ENCODE measurements at places on chromosomes 4 and X. TPM values are rescaled to one million over a fixed set of nuclear protein-coding genes. Genes with fewer than 3 reads are reported as not detected.

GRCh38 chrX:132114607-132115006 is 13.2 kb downstream of the FRMD7 start:
- no peaks in the 10 kb centered on the region for H3K4me1 ChIP-seq
- no peak overlapping the region for H3K27ac ChIP-seq
- no peaks in the 10 kb centered on the region for H3K36me3 ChIP-seq

- no peaks in the 10 kb centered on the region for H3K27me3 ChIP-seq
- no peak overlapping the region for H3K4me3 ChIP-seq
- H3K27ac ChIP-seq: no peak overlapping the region
- no peak for DNase-seq
- H3K36me3 ChIP-seq: no peaks in the 10 kb centered on the region
Measured at GRCh38 chrX:14026121-14026520, 3.6 kb downstream of the GEMIN8 start.

SYNPO2 gene
- total RNA-seq: 4.3 TPM

DNA sequence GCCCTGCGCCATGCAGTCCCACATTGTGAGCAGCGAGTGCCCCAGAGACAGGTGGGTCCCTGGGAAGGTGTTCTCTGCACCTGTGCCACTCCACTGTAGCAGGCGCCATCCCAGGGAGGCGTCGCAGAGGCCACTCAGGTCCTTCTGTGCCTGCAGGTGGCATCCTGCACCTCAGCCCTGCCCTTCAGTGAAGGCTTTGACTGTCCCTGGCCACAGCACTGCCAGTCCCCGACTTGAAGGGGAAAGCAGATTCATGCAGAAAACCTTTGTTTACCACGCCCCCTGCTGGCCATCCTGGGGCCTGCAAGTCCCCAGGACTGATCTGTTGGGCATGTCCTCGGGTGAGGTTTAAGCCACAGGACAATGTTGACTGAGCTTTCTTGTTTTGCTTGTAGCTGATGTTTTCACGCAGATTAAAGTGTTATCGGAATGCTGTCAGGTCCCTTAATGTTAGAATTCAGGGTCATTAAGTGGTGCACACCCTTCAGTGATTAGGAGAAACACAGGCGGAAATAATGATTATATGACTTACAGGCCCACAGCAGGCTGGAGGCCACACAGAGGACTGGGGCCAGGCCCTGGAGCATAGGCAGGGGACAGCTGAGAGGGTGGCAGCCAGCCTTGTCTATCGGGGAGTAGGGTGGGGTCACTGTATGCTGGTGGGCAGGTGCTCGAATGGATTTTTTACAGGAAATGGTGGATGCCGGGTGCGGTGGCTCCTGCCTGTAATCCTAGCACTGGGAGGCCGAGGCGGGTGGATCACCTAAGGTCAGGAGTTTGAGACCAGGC is 5.0 kb downstream of the TACC3 start:
- peak; percentile 73 for DNase-seq
- H3K27ac ChIP-seq: no peak overlapping the region
- peaks cover 21% of the 10 kb centered on the region for H3K4me1 ChIP-seq
- H3K27me3 ChIP-seq: no peaks in the 10 kb centered on the region
- 0 out of 2 replicates have a peak, but pooled peaks cover 4% of the 10 kb centered on the region for H3K36me3 ChIP-seq
- no peak overlapping the region for H3K4me3 ChIP-seq

DNA sequence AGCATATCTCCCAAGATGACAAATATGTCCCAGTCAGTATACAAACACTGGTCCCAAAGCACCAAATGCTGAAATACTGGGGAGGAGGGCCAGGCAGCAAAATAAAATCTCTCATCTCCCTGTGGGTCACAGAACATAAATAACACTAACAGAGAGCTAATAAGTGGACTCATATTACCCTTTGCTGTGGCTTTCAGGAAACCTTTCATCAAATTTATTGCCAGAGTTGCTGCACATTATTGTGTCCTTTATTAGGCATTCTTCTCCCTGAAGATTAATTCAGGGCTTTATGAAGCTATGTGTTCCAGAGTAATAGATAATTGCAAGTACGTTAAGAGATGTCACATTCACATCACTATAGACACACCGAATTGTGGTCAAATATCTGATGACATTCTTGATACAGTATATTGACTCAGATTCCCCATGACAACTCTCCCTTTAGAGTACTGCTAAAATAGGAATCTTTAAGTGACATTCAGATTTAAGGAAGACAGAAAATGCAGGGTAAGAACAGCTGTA is 124.1 kb upstream of the PRR32 start:
- no peaks in the 10 kb centered on the region for H3K36me3 ChIP-seq
- H3K4me3 ChIP-seq: no peak overlapping the region
- no peak overlapping the region for H3K27ac ChIP-seq
- no peaks in the 10 kb centered on the region for H3K4me1 ChIP-seq

PAGE2B gene
- not detected for total RNA-seq

GPR50 gene
- not detected for total RNA-seq

DNA sequence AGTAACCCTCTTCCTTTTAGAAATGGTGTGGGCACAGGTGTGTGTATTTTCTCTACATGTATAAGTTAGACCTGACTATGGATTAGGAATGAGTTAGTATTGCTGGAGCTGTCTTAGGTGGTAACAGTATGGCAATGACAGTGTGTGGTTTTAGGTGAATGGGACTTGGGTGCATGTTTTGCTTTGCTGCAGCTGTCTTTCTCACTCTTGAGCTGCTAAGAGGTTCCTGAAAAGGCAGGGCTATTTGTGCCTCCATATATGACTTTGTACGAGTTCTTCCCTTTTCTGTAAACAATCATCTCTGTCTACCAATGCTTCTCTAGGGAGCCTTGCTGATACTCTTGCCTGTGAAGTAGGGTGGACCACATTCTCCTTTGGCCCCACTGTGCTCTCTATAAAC is 234.8 kb upstream of the HHIP start:
- no peaks in the 10 kb centered on the region for H3K4me1 ChIP-seq
- H3K27me3 ChIP-seq: no peaks in the 10 kb centered on the region
- no peak overlapping the region for H3K4me3 ChIP-seq
- H3K36me3 ChIP-seq: no peaks in the 10 kb centered on the region

DNA sequence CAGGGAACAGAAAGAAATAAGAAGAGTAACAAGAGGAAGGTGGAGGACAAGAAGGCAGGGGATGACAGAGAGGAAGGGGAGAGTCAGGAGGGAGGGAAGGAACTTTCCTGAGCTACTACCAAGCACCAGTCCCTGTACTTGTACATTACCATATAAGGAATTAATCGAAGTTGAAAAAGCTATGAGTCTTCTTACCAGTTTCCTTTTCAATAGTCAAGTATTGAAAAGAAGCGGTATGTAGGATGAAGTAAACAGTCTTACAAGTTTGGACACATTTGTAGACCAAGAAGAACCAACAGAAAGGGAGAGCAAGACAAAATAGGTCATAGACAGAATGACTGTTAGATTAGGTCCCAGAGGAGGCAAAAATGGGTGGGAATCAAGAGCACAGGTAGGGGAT is 629.7 kb upstream of the DIPK2B start:
- no peaks in the 10 kb centered on the region for H3K27me3 ChIP-seq
- H3K4me1 ChIP-seq: no peaks in the 10 kb centered on the region
- H3K27ac ChIP-seq: no peak overlapping the region
- no peak overlapping the region for H3K4me3 ChIP-seq

- peak; percentile 69 for DNase-seq
- no peaks in the 10 kb centered on the region for H3K27me3 ChIP-seq
- H3K27ac ChIP-seq: no peak overlapping the region
Measured at GRCh38 chrX:136577552-136577951, 45.5 kb downstream of the VGLL1 start.

F9 gene
- not detected for total RNA-seq

PDLIM3 gene
- 0.25 TPM for total RNA-seq

TRIM61 gene
- not detected for total RNA-seq

- no peaks in the 10 kb centered on the region for H3K36me3 ChIP-seq
- H3K4me3 ChIP-seq: no peak overlapping the region
- peaks cover 19% of the 10 kb centered on the region for H3K4me1 ChIP-seq
- peak overlapping the region; percentile 71 for H3K27ac ChIP-seq
- no peaks in the 10 kb centered on the region for H3K27me3 ChIP-seq
Measured at GRCh38 chrX:38313190-38313589, 14.1 kb downstream of the RPGR start.

DNA sequence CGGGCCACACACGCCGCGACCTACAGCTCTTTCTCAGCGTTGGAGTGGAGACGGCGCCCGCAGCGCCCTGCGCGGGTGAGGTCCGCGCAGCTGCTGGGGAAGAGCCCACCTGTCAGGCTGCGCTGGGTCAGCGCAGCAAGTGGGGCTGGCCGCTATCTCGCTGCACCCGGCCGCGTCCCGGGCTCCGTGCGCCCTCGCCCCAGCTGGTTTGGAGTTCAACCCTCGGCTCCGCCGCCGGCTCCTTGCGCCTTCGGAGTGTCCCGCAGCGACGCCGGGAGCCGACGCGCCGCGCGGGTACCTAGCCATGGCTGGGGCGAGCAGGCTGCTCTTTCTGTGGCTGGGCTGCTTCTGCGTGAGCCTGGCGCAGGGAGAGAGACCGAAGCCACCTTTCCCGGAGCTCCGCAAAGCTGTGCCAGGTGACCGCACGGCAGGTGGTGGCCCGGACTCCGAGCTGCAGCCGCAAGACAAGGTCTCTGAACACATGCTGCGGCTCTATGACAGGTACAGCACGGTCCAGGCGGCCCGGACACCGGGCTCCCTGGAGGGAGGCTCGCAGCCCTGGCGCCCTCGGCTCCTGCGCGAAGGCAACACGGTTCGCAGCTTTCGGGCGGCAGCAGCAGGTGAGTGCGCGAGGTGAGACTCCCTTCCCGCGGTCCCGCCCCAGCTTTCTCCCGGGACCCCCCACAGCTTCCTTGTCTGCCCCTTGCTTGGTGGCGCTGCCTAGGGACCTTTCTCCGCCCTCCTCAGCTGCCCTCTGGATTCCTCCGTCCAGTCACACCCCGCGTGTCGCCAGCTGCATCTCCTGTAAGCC is 678 bp downstream of the BMP3 start:
- H3K27ac ChIP-seq: no peak overlapping the region
- peak overlapping the region; percentile 71 for H3K4me3 ChIP-seq
- H3K27me3 ChIP-seq: peaks cover 68% of the 10 kb centered on the region
- peak; percentile 48 for DNase-seq
